ENCODE measurements at places on chromosomes 5 and 9. TPM values are rescaled to one million over a fixed set of nuclear protein-coding genes. Genes with fewer than 3 reads are reported as not detected.
A peak's percentile ranks its signal among the peaks of the same experiment; 100 is the strongest.

DNA sequence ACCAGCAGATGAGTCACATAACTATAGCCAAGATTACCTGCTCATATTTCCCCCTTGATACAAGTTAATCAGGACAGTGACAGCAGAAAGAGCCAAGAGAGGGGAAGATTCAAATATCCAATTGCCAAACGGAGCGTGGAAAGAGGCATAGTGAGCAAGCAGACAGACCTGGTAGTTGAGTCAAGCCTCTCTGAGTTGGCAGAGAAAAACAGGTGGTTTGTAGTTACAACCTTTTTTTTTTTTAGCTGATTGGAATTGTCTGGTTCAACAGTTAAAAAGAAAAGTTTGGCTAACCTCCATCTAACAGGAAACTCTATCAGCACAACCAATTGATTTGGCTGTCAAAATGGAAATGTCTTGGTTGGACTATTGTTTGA is 272.1 kb downstream of the TLE1 start:
- H3K27ac ChIP-seq: no peak overlapping the region
- H3K27me3 ChIP-seq: no peaks in the 10 kb centered on the region
- no peaks in the 10 kb centered on the region for H3K36me3 ChIP-seq
- H3K4me3 ChIP-seq: no peak overlapping the region
- DNase-seq: no peak

GRCh38 chr5:160787240-160787639 is 64.8 kb downstream of the ATP10B start:
- no peak overlapping the region for H3K27ac ChIP-seq
- H3K36me3 ChIP-seq: no peaks in the 10 kb centered on the region
- H3K4me3 ChIP-seq: no peak overlapping the region
- H3K27me3 ChIP-seq: no peaks in the 10 kb centered on the region

GRCh38 chr5:66958980-66959641 is 237.5 kb downstream of the CD180 start:
- DNase-seq: no peak
- peaks cover 36% of the 10 kb centered on the region for H3K4me1 ChIP-seq
- H3K4me3 ChIP-seq: peak overlapping the region; percentile 66
- no peaks in the 10 kb centered on the region for H3K36me3 ChIP-seq
- H3K27me3 ChIP-seq: no peaks in the 10 kb centered on the region
- peak overlapping the region; percentile 88 for H3K27ac ChIP-seq

DNA sequence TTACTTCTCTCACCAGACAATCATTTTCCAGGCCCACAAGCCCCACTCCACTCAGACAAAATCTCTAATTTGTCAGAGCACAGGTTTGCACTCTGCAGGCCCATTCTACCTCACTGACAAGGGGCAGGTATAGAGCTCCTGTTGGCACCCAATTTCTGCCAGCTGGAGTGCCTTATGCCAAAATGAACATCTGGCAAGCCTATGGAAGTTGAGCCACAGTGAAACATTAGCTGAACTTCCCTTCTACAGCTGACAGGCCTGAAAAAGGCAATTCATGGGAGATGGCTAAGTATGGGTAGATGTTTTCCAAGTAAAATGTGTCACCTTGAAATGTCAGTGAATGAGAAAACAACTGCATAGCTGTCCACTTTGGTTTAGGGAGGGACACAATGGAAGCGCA is 87.0 kb downstream of the SPOCK1 start:
- H3K27ac ChIP-seq: no peak overlapping the region
- no peaks in the 10 kb centered on the region for H3K27me3 ChIP-seq
- H3K4me3 ChIP-seq: no peak overlapping the region
- DNase-seq: no peak
- peaks cover 3% of the 10 kb centered on the region for H3K36me3 ChIP-seq

GRCh38 chr5:128649192-128649591 is 111.1 kb upstream of the FBN2 start:
- peak overlapping the region; percentile 82 for H3K27ac ChIP-seq
- no peaks in the 10 kb centered on the region for H3K27me3 ChIP-seq
- no peak for DNase-seq
- H3K4me3 ChIP-seq: no peak overlapping the region
- peaks cover 8% of the 10 kb centered on the region for H3K36me3 ChIP-seq
- H3K4me1 ChIP-seq: peaks cover 42% of the 10 kb centered on the region

- H3K27ac ChIP-seq: no peak overlapping the region
- H3K4me1 ChIP-seq: peaks cover 5% of the 10 kb centered on the region
- no peaks in the 10 kb centered on the region for H3K36me3 ChIP-seq
- H3K4me3 ChIP-seq: no peak overlapping the region
These were observed 222.7 kb upstream of the PRR16 start for GRCh38 chr5:120241400-120241799.

DNA sequence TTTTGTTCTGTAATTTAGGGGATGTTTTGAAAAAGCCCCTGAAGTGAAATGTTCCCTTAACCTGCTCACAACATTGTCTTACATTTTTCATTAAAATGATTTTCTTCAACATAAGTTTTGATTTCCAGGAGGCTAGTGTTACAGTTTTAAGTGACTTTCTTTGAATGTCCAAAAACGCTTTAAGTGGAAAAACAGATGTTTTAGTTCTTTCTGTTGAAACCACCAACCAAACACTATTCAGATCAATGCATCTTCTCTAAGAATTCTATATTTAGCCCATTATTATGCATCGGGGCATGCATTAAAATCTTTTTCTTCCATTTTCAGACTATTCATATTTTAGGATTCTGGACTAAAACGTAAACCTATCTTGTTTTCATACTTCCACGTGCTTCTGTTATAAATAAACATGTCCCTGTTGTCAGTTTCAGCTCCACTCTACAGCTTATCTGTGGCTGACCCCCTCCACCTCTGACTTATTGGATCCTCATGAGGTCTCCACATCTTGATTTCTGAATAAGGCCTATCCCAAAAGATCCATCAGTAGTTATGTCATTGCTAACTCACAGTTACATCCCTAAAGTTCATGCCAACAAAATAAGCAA is 882.3 kb upstream of the SEMA6A start:
- H3K27ac ChIP-seq: no peak overlapping the region
- H3K36me3 ChIP-seq: no peaks in the 10 kb centered on the region
- H3K27me3 ChIP-seq: no peaks in the 10 kb centered on the region
- H3K4me3 ChIP-seq: no peak overlapping the region

DNA sequence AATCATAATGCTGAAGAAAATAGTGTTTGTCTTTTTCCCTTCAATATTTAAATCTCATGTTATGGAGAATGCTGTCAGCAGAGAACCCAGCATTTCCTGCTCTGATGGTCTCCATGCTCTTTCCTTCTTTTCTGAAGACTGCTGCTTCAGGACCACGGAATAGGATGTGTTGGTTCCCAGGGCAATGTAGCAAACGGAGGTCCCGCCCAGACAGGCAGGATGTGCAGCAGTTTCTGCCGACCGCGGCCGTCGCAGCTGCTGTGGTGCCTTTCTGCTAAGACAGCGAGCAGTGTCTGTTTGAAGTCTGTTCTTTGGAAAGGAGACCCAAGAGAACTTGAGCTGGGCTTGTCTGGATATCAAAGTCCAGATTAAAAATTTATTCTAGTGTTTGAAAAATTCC is 654.3 kb downstream of the CCDC171 start:
- no peak for DNase-seq
- peak overlapping the region; percentile 62 for H3K27ac ChIP-seq
- H3K4me3 ChIP-seq: peak overlapping the region; percentile 34
- no peaks in the 10 kb centered on the region for H3K36me3 ChIP-seq

- H3K27ac ChIP-seq: no peak overlapping the region
- no peak overlapping the region for H3K4me3 ChIP-seq
- no peaks in the 10 kb centered on the region for H3K36me3 ChIP-seq
- no peaks in the 10 kb centered on the region for H3K4me1 ChIP-seq
- H3K27me3 ChIP-seq: peaks cover 1% of the 10 kb centered on the region
These were observed 1174.0 kb downstream of the MAT2B start for GRCh38 chr5:164679461-164679860.

DNA sequence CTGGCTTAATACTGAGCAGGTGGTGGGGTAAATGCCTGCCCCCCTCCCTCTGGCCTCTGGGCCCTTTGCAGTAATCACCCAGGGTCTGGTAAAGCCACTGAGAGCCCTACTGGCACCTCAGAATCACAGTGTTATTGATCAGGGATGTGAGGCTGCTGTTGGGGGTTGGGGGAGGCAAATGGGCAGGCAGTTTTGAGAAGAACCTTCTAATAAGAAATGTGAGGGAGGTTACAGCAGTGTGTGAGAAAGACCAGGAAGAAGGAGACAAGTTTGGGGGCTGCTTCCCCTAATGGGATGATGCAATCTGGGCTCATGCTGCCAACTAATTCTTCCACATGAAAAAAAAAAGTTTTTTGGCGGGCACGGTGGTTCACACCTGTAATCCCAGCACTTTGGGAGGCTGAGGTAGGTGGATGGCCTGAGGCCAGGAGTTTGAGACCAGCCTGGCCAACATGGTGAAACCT is 3.1 kb upstream of the B4GALT7 start:
- H3K36me3 ChIP-seq: peaks cover 22% of the 10 kb centered on the region
- H3K27ac ChIP-seq: peak overlapping the region; percentile 0
- no peaks in the 10 kb centered on the region for H3K27me3 ChIP-seq
- no peak for DNase-seq
- no peak overlapping the region for H3K4me3 ChIP-seq

- H3K36me3 ChIP-seq: peaks cover 2% of the 10 kb centered on the region
- peak overlapping the region; percentile 52 for H3K27ac ChIP-seq
- DNase-seq: no peak
These were observed 24.9 kb downstream of the MELK start for GRCh38 chr9:36597412-36598178.

GRCh38 chr5:115389799-115390382 is 93.4 kb upstream of the CCDC112 start:
- no peaks in the 10 kb centered on the region for H3K36me3 ChIP-seq
- no peaks in the 10 kb centered on the region for H3K4me1 ChIP-seq
- no peak overlapping the region for H3K27ac ChIP-seq
- DNase-seq: no peak

DNA sequence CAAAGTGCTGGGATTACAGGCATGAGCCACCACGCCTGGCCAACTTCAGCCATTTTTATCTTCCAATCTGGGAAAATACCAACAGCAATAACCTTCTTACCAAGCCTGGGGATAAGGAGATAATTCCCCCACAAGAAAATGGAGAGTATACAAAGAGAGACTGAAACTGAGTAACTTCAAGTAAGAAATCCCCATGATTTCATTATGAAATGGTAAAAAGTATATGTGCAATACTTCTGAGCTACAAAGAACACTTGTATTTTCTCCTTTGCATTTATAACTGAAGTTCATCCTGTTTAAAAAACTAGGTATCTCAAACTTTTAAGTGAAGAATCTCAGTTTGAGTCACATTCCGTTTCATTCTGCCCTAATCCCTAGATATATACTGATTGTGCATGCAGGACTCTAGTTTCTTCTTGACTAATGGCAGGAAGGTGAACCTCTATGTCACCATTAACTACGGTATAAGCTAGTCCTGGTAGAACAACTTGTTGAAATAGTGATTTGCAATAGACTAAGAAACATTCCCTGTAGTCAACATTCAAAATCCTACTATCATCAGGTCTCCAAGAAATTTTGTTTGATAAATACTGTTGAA is 2071.4 kb downstream of the MAT2B start:
- no peaks in the 10 kb centered on the region for H3K36me3 ChIP-seq
- H3K27ac ChIP-seq: no peak overlapping the region
- H3K4me1 ChIP-seq: no peaks in the 10 kb centered on the region
- no peak for DNase-seq
- no peak overlapping the region for H3K4me3 ChIP-seq

GRCh38 chr9:135085830-135086546 is 1.5 kb upstream of the OLFM1 start:
- H3K27ac ChIP-seq: no peak overlapping the region
- peak overlapping the region; percentile 67 for H3K4me3 ChIP-seq
- no peaks in the 10 kb centered on the region for H3K36me3 ChIP-seq
- H3K27me3 ChIP-seq: peaks cover 53% of the 10 kb centered on the region
- H3K4me1 ChIP-seq: peaks cover 6% of the 10 kb centered on the region

DNA sequence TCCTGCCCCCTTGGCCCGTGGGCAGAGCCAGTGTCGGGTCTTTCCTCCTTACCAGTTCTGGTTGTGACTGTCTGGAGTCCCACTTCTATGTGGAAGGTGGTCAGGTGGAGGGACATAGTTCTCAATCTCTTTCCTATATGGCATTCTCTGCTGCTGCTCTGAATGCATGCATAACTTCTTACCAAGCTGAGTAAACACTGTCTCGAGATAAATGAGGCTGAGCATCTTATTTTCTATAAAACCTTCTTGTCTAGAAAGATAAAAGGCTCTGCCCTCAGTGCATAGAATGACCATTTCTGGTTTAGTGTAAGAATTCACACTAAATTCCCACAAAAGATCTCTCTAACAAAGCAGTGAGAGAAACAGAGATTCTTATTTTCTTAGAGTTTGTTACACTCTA is 106.2 kb upstream of the TBC1D2 start:
- peaks cover 1% of the 10 kb centered on the region for H3K36me3 ChIP-seq
- H3K4me3 ChIP-seq: no peak overlapping the region
- H3K27me3 ChIP-seq: peaks cover 19% of the 10 kb centered on the region
- no peak overlapping the region for H3K27ac ChIP-seq
- H3K4me1 ChIP-seq: peaks cover 7% of the 10 kb centered on the region

GRCh38 chr9:36765077-36765390 is 192.3 kb downstream of the MELK start:
- DNase-seq: no peak
- no peak overlapping the region for H3K27ac ChIP-seq
- H3K36me3 ChIP-seq: no peaks in the 10 kb centered on the region
- H3K4me1 ChIP-seq: no peaks in the 10 kb centered on the region

GRCh38 chr9:132630116-132630515 is 39.7 kb downstream of the DDX31 start:
- peaks cover 6% of the 10 kb centered on the region for H3K4me1 ChIP-seq
- H3K36me3 ChIP-seq: peaks cover 43% of the 10 kb centered on the region
- no peaks in the 10 kb centered on the region for H3K27me3 ChIP-seq
- H3K4me3 ChIP-seq: no peak overlapping the region
- no peak for DNase-seq

DNA sequence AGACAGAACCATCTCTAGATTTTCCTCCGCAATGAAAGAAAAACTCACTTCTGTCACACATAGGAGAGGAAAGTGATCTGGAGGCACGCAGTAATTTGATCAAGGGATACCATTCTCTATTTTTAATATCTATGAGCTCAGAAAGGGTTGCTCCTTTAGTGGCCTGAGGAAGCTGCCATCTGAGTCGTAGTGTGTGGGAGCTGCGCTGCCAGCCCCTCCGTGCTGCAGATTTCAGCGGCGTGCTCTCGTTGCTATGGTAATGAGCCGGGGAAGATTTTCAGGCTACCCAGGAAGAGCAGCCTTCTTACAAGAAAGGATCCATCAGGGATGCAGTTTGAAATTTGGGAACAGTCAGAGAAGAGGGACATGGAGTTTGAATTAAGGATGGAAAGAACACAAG is 17.1 kb upstream of the GOLM1 start:
- DNase-seq: no peak
- H3K4me1 ChIP-seq: no peaks in the 10 kb centered on the region
- H3K4me3 ChIP-seq: no peak overlapping the region
- H3K36me3 ChIP-seq: peaks cover 1% of the 10 kb centered on the region

GRCh38 chr5:137843676-137844299 is 23.9 kb upstream of the MYOT start:
- DNase-seq: no peak
- peaks cover 19% of the 10 kb centered on the region for H3K4me1 ChIP-seq
- no peaks in the 10 kb centered on the region for H3K27me3 ChIP-seq
- H3K36me3 ChIP-seq: no peaks in the 10 kb centered on the region
- H3K4me3 ChIP-seq: no peak overlapping the region

The CCL27 gene
- not detected for total RNA-seq

The GPR151 gene
- not detected for total RNA-seq

The CCDC171 gene
- total RNA-seq: 3.2 TPM

The CTXN3 gene
- total RNA-seq: not detected

The MYMK gene
- not detected for total RNA-seq

The ARSB gene
- total RNA-seq: 45.1 TPM

The SELENOP gene
- total RNA-seq: 0.20 TPM

The GCNT1 gene
- 11.0 TPM for total RNA-seq

The MUSK gene
- total RNA-seq: not detected

The HSPB3 gene
- 0.37 TPM for total RNA-seq

The ARHGEF37 gene
- total RNA-seq: 5.8 TPM

The KCNN2 gene
- not detected for total RNA-seq

Data from chondrocyte (in vitro differentiated cells).